NCI-H345 (cell line): ENCODE measurements at places on chromosomes 1 and 21.
A peak's percentile ranks its signal among the peaks of the same experiment; 100 is the strongest.

GRCh38 chr1:32925403-32926162 is 24.4 kb upstream of the TMEM54 start:
- DNase-seq: no peak

DNA sequence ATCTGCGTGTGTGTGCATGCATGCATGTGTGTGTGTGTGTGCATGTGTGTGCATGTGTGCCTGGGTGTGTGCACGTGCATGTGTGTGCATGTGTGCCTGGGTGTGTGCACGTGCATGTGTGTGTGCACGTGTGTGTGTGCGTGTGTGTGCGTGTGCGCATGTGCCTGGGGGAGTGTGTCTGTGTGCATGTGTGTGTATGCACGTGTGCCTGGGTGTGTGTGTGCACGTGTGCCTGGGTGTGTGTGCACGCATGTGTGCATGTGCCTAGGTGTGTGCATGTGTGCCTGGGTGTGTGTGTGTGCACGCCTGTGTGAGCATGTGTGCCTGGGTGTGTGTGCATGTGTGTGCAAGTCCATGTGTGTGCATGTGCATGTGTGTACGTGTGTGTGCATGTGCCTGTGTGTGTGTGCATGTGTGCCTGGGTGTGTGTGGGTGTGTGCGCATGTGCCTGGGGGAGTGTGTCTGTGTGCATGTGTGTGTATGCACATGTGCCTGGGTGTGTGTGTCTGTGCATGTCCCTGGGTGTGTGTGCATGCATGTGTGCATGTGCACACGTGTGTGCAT is 29.3 kb upstream of the COL6A2 start:
- DNase-seq: no peak

DNA sequence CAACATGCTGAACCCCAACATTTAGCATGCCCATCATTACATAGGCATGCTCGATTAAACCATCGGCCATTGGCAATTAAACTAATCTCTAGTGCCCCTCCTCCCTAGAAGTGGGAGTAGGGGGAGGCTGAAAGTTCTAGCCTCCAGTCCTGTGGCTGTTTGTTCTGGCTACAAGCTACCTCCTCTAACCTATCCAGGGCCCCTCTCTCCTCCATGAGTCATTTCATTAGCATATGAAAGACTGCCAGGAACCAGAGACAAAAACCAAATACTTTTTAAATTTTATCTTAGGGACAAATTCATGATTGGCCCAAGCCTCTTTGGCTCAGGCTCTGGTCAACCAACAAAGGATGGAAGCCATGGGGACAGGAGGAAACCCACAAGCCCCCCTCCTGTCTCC is 231.1 kb downstream of the CACNA1E start:
- no peak for DNase-seq

DNA sequence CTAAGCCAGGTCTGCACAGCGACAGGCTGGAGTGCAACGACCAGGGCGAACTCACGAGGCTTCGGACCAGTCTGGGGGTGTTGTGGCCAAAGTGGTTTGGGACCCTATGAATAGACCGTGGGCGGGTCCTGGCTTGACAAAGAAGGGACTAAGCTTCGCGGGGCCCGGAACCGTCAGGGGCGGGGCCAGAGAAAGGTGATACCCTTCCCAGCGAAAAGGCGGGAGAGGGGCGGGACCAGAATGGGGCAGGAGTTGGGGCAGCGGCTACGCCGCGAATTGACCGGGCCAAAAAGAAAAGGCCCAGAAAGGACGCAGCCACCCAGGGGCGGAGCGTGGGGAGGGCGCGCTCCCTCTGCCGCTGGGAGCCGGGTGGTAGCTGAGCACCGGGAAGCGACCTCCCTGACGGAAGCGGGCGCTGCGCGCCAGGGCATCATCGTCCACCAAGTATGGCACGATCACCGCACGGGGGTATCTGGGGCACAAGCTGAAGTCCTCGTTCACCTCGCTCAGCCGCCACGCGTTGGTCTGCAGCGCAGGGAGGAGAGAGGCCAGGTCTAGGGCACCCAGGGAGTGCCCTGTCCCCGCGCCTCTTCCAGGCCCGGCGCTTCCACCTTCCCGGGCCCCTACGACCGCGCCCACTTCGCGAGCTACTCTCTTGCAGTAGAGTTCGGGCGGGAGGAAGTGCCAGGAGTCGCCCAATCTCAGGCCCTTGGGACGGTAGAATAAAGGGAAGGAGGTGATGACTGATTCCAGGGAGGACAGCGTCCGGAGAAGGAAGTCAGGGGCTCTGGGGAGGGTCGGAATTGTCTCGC is 6.7 kb upstream of the FAM167B start:
- DNase-seq: peak; percentile 94

DNA sequence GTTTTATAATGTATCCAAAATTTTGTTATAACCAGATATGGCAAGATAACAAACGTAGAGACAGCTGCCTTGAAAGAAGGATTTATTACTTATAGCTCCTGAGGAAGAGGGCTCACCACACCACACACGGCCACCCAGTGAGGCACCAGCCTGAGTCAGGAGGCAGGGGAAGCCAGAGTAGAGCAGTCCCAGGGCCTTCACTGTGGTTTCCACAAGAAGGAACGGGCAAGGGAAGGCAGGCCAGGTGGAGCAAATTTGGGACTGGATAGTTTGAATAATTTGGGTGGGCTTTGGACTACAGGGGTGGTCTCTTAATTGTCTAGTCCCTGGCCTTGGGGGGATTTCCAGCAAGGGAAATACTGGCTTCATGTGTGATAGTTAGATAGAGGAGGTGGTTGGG is 72.5 kb downstream of the RRAGC start:
- DNase-seq: no peak

GRCh38 chr1:118636004-118636403 is 352.1 kb downstream of the TBX15 start:
- peak; percentile 71 for DNase-seq

DNA sequence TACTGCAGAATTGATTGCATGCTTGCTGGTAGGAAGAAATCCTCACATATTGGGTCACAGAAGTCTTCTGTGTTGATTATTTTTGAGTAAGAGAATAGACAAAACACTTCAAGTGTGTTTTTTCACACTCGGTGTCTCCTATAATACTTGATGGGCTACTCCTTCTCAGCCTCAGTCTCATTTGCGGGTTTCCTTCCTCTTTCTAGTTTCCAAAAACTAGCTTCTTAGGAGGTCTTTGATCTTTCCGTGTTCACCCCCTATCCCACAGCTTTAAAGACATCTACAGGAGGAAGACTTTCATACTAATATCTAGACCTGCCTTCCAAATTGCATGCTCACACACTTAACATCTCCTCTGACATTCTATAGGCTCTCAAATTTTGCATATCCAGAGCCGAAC is 40.7 kb upstream of the NTPCR start:
- DNase-seq: no peak

- DNase-seq: no peak
Observed at GRCh38 chr1:99771513-99771918, 5.1 kb upstream of the FRRS1 start.

GRCh38 chr1:37020653-37021277 is 13.6 kb downstream of the GRIK3 start:
- DNase-seq: no peak
